ENCODE measurements at places on chromosomes 5 and 9.

DNA sequence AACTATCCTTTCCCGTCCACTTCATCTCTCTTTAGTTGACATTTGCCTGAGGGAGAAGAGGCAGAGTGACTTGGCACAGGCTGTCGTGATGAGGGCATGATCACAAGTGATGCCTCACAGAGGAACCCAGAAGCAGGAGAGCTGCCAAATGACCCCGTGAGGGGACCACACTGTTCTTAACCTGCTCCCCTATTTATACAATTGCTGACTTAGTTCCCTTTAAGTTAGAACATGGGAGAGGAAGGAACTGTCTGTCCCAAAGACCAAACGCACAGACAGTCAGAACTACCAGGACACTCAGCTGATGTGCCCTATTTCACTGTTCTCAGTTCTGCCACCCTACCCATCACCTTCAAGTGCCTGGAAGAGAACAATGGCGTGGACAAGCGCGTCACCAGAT, 73.7 kb downstream of the SLC1A3 start:
- DNase-seq = no peak

DNA sequence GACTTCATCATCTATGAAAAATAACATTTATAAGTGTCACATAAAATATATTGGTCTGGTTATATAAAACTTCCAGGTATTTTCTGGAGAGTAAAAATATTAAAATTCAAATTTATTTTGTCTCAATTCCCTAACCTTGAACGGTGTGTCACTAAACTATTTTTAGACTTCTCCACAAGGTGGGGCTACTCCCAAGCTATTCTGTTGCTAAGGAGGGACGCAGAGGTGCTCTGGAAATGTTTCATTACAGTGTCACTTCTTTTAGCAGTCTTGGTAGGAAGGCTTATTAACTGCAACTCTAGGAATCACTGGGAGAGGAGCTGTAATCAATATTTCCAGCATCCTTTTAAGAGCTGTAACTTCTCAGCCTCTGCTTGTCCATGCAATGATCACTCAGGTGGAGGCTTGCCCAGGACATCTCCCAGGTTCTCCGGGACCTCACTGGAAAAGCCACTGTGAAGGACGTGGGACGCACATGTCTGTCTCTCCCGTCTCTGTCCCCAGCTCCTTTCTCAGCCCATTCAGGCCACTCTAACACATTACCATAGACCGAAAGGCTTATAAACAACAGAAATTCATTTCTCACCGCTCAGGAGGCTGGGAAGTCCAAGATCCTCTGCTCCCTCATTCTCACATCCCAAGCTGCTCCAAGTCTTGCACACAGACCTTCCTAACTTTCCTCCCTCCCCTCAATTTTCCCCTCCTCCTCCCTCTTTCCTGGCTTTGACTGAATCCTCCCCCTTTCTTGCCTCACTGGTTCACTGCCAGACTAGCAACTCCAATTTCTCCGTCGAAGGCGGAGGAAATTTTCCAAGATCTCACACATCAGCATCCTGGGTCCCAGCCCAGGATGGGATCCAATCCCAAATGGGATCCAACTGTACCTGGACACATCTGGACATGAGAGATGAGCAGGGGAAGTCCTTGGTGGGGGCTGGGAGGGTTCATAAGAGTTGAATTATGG, 32.7 kb upstream of the DNAH5 start:
- no peak for DNase-seq

DNA sequence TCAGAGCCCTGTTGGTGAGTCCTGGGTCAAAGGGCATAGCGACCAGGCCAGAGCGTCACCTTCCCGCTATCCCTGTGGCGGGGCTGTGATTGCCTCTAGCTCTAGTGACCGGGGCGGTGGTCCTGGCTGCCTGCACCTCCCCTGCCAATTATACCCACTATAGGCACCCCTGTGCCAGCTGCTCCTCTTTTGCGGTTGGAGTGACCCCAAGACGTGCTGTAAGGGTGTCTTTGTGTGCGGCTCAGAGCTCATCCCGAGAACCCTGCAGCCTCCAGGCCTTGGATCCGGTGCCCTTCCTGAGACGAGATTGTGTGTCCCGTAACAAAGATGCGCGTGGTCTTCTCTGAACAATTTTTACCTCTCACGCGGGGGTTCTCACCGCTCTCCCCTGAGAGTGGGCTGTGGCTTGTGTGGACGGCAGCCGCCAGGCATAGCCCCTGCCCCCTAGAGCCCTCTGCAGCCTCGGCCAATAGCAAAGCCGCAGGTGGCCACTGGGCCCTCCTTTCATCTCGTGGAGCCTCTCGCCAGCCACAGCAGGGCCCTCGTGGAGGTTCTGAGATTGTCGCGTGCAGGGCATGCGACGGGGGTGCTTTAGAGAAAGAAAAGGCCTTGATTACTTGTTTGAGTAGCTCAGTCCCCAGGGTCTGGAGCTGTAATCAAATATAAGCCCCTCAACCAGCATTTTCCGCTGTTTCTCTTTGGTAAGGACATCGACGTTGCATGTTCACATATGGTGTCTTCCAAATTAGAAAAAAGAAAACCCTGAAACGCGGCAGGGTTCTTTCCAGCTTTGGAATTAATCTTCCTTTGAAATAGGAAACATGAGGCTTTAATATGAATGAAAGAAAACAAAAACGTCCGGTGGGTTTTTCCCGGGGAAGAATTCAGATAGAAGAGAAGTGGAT, 10.7 kb downstream of the NKD2 start:
- no peak for DNase-seq

- no peak for DNase-seq
These were observed 10.2 kb upstream of the MRPS2 start for GRCh38 chr9:135490166-135490870.

GRCh38 chr9:133344979-133345378, 3.0 kb downstream of the MED22 start:
- no peak for DNase-seq

- DNase-seq = no peak
These were observed 58.2 kb downstream of the PHF2 start for GRCh38 chr9:93634311-93635185.
